ENCODE measurements at places on chromosomes 3 and 15.

DNA sequence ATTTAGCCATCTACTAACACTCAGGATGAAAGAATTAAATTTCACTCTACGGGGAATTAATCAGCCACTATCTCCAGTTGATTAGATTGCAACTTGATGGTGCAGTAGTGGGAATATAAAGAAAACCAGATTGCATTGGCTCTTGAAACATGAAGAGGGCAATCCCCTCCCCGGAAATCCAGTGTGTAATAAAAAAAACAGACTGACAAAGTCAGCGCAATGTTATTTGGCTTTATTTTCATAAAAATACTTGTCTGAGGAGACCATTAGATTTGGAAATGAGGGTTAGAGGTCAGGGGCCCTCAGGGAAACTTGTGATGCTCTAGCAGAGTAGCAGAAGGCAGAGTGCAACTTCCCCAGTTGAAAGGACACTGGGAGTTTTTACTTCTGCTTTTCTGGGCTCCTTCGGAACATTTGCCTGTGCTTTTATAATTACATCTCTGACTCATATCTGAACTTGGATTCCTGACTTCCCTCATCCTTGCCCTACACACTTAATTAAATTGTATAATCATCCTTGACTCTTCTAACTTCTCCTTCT, 326.8 kb downstream of the TUSC7 start:
- DNase-seq, result peak; percentile 92

DNA sequence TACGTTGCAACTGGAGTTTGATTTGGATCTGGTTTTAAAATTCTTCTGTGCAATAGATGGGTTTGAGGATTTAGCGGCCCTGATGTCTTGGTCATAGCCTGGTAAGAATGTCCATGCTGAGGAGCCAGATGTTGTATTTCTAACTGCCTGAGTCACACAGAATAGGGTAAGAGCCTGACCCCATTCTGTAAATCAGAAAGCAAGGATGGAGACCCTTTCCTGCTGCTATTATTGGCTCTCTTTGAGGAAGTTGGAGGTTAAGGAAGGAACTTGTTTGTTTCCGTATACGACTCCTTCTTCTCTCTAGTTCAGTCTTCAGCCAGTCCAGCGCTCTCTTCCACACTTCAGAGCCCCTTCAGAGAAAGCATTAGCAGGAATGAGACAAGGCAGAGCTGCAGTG, 65.1 kb downstream of the HCN4 start:
- no peak for DNase-seq

- DNase-seq, result peak; percentile 85
Measured at GRCh38 chr15:95988574-95988887, 342.0 kb upstream of the NR2F2 start.

GRCh38 chr15:39202641-39203040, 378.2 kb upstream of the THBS1 start:
- DNase-seq, result peak; percentile 70

DNA sequence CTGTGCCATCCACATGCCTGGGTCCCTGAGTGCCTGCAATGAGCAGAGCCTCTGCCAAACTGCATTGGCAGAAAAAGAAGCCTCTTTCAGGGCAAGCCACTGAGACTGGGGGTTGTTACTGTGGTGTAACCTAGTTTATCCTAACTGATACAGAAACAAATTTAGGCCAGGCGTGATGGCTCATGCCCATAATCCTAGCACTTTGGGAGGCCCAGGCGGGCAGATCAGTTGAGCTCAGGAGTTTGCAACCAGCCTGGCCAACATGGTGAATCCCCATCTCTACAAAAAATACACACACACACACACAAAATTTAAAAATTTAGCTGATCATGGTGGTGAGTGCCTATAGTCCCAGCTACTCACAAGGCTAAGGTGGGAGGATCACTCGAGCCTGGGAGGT, 221.6 kb downstream of the TBC1D2B start:
- no peak for DNase-seq

DNA sequence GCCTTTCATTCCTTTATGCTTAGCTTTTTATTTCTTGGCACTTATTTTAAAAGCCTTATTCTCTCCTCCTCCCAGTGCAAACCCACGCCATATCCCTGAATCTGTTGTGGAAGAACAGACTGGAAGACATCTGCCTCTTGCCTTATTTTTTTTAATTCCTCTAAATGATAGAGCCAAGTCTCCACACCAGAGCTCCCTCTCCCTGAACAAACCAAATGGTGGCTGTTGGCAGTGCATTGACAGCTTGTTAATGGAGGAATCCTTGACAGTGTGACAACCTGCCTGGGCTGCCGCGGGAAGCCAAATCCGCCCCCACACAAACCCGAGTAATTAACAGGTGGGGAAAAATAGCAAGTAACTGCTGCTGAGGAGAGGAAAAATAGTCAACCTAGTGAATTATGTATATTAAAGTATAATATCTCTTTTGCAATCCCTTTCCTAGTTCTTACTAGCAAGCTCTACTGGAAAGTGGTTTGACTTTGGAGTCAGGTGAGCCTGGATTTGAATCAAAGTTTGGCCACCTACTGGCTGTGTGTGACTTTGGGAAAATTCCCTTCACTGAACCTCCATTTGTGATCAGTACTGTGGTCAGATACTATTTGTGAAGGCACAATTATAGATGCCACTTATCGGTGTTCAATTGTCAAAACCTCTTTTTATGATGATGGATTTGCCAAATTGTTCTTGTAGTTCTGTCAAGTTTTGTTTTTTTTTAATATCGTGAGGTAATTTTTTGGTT, 589.6 kb downstream of the PDCD6IP start:
- DNase-seq, result no peak

GRCh38 chr3:144774897-144775296, 803.3 kb downstream of the DIPK2A start:
- DNase-seq, result no peak

DNA sequence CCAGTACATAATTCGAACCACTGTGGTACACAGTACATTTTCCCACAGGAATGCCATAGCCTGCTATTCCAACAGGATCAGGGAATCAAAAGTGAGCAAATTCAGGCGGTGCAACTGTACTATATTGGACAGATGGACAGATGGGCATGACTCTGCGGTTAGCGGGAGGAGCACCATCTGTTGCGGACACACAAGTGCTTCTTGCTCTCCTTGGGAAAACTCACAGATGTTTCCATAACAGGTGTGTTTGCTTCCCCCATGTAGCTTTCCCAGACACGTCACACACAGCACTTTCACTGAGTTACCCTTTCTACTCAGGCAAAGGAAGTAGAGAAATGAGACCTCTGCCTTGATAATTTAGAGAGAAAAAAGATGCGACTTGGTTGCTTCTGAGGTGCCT, 325.1 kb upstream of the THBS1 start:
- DNase-seq, result no peak

DNA sequence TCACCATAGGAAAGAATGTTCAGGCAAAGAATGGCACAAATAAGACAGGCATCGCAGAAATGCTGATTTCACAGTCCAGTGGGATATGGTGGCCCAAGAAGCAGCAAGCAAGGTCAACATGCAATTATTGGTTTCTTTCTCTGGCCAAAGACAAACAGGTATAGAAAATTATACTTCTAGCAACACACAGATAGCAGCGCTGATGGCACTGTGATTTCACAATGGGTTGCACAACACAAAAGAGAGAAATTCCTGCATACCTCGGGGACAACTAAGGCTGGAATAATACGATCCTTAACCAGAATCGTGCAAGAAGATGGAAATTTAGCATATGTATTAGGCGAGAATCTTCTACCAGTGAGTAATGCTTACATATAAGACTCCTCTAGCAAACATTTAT, 76.3 kb upstream of the NR2F2 start:
- DNase-seq, result peak; percentile 60

DNA sequence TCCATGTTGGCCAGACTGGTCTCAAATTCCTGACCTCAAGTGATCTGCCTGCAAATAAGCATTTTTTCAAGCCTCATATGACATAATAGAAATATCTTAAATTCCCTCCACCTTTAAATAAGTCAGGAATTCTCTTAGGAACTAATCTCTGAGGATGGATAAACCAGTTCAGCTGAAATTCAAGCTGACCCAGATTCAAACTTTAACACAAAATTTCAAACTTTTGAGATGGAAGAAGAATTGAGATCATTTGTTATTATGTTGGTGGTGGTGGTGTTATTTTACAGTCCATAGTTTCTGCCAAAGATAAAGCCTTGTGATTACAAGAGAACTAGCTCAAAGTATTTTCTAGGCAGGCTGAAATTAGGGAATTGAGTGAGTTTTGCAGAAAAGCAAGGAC, 85.5 kb downstream of the SSR3 start:
- DNase-seq, result no peak

- DNase-seq, result no peak
Measured at GRCh38 chr3:127629467-127630403, 750 bp downstream of the PODXL2 start.

GRCh38 chr3:184005941-184006507, 11.7 kb downstream of the ABCC5 start:
- peak; percentile 71 for DNase-seq

GRCh38 chr3:142595581-142595950, 627 bp upstream of the PLS1 start:
- peak; percentile 93 for DNase-seq

DNA sequence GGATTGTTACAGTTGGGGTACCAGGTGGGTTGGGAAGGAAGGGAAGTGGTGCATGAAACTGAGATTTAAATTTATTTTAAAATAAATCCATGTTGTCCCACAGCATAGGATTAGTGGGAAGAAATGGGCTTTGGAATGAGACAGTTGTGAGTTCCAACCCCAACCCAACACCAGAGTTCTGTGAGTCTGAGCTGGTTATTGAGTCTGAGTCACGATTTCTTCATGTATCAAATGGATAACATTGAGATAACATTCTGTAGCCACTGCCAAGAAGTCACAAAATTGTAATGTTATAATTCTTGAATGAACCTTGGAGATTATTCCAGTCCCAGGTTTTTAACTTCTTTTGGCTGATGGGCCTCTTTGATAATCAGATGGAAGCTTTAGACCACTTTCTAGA, 13.7 kb downstream of the IFT122 start:
- DNase-seq, result peak; percentile 41

- DNase-seq, result no peak
Measured at GRCh38 chr3:192750201-192750600, 22.9 kb upstream of the FGF12 start.

GRCh38 chr3:117165601-117166051, 456.0 kb downstream of the TUSC7 start:
- no peak for DNase-seq

DNA sequence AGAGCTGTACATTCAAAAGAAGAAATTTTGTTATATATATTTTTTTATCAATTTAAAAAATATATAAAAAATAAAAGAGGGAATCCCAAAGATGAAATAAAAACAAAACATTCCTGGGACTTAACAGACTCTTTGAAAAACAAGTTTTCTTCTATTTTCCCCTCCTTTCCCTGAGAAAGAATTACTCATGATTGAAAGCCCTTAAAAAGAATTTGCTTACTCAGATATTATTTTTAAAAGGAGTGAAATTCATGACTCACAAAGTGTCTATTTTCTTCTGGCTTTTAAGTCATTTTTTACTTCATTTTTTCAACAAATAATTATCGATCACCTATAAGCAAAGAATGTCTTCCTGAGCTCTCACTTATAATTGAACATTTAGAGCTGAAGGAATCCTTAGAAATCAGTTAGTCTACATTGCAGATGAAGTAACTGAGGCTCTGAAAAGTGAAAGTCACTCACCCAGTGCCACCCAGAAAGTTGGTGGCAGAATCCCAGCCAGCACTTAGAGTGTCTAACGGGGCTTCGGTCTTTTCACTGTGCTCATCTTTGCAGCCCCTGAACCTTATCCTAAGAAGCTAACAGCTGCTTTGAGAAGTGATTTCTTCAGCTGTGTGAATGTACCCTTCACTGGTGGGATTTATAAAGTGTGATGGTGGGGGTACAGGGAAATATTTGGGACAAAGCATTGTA, 42.5 kb upstream of the NUDT16 start:
- DNase-seq, result peak; percentile 38

DNA sequence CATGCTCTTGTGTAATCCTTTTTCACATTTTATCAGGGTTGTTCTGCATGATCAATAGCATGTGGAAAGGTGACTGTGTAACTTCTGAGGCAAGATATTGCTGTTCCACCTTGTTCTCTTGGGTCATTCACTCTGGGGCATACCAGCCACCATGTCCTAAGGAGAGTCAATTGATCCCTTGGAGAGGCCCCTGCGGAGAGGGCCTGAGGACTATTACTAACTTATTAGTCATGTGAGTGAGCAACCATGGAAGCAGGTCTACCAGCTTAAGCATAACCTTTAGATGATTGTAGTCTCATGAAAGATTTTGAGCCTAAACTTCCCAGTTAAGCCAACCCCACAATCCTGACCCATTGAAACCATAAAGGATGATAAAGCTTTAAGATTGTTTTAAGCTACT, 22.0 kb upstream of the COL6A5 start:
- no peak for DNase-seq

GRCh38 chr3:187922704-187923416, 177.6 kb upstream of the BCL6 start:
- DNase-seq, result peak; percentile 65

DNA sequence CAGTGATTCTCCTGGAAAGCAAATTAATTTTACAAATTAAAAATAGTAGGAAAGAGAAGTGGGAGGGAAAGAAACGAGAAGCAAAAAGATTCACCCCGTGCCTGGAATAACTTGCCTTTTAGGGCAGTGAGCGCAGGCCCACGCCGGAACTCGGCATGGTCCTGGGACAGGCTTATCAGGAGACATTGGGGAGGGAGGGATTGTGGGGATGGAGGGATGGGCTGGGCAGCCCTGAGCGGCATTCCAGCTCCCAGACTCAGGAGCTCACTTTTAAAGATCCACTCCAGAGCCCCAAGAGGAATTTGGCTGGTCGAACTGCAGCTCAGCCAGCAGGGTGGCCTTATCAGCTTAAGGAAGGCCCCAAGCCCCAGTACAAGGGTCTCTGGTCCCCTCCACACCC, 117.9 kb downstream of the ADCY5 start:
- no peak for DNase-seq

GRCh38 chr15:91099995-91100813, at the start of gene SV2B:
Gene SV2B (plus strand): TSS chr15:91100257. CDS start chr15:91226264, 126,007 bp downstream.
- DNase-seq, result peak; percentile 40

- DNase-seq, result peak; percentile 70
Measured at GRCh38 chr15:95417761-95418160, 912.7 kb upstream of the NR2F2 start.

- peak; percentile 89 for DNase-seq
Measured at GRCh38 chr3:23442598-23443383, 239.7 kb downstream of the UBE2E2 start.

DNA sequence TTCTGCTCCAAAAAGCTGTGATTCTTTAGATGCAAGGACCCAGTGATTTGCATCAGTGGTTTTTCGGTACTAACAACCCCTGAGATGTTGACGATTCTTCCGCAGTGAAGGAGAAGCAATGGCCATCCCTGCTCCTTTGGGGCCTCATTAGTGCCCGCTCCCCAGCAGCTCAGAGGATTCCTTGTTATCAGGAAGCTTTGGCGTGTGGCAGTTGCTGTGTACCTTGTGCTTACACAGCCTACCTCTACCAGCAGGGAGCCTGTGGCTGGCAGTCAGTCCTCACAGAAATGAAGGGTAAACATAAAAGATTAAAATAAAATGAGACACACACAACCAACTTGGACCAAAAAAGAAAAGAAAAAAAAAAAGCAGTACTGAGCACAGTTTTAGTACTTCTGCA, 55.2 kb downstream of the CNTN3 start:
- no peak for DNase-seq

- no peak for DNase-seq
Measured at GRCh38 chr3:156743859-156744258, 69.5 kb downstream of the TIPARP start.
